Right ventricle myocardium inferior (tissue), 1 donor: ENCODE measurements at places on chromosomes 12 and 14. TPM values are rescaled to one million over a fixed set of nuclear protein-coding genes. Genes with fewer than 3 reads are reported as not detected.

The CCDC175 gene
- total RNA-seq: not detected

The FGD4 gene
- 17.4 TPM for total RNA-seq

- DNase-seq: no peak
These were observed 219.2 kb downstream of the CACNA1C start for GRCh38 chr12:2271961-2272360.

- DNase-seq: no peak
These were observed 1178.8 kb downstream of the VRK1 start for GRCh38 chr14:97975962-97976361.

- no peak for DNase-seq
These were observed 305.3 kb upstream of the OR4E1 start for GRCh38 chr14:21978999-21979314.

GRCh38 chr12:33721561-33721960 lies 281.9 kb upstream of the SYT10 start:
- DNase-seq: no peak

DNA sequence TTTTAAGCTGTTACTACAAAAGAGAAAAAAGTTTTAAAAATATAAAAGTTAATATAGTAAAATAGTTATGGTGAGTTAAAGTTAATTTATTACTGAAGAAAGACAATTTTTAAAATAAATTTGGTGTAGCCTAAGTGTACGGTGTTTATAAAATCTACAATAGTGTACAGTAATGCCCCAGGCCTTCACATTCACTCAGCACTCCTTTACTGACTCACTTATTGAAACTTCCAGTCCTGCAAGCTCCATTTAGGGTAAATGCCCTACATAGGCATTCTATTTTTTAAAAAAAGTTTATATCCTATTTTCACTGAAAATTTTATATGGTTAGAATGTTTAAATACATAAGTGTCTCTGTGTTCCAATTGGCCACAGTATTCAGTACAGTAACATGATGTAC lies 769.5 kb upstream of the NOVA1 start:
- no peak for DNase-seq

DNA sequence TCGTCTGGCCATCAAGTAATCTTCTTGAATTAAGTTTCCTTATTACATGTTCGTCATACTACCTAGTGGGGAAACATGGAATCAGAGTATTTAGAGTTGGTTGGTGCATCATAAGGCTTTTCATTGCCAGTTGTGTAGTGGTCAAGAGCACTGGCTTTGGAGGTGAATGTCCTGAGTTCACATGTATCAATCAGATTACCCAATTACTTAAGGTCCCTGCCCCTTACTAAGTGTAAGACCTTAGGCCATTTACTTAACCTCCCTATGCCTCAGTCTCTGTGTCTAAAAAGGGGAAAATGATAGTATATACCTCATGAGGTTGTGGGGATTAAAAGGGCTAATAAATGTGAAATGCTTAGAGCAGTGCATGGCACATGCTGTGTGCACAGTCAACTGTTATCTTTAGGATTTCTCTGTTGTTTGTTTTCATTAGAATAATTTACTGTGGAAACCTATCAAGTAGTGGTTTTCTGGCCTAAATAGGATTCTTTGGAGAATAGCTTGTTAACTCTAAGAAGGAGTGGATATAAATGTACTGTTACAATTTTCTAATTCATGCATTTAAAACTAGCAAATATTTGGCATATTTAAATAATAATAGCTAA lies 27.0 kb downstream of the MSRB3 start:
- no peak for DNase-seq

The TSPAN11 gene
- 1.5 TPM for total RNA-seq

The RTL1 gene
- not detected for total RNA-seq

- DNase-seq: no peak
These were observed 78.3 kb downstream of the LGMN start for GRCh38 chr14:92670160-92670559.

- DNase-seq: no peak
These were observed 5.1 kb downstream of the MBIP start for GRCh38 chr14:36315159-36315853.

The RNASE4 gene
- total RNA-seq: 11.9 TPM

The FGF23 gene
- not detected for total RNA-seq

DNA sequence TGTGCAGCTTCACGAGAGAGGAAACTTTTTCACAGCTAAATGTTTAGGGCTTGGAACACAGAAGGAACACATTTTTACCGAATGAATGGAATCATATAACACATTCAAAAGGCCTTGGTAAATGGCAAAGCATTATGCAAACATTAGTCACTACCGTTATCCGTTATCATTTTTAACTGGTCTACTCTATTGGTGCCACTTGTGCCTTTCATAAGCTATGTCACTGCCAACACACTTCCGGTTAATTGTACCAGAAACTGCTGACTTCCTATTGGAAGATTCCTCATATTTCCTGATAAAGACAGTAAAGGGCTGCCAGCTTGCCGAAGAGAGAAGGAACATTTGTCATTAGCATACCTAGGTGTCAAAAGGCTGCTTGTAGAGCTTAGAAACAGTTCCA lies 169.2 kb downstream of the APAF1 start:
- no peak for DNase-seq

DNA sequence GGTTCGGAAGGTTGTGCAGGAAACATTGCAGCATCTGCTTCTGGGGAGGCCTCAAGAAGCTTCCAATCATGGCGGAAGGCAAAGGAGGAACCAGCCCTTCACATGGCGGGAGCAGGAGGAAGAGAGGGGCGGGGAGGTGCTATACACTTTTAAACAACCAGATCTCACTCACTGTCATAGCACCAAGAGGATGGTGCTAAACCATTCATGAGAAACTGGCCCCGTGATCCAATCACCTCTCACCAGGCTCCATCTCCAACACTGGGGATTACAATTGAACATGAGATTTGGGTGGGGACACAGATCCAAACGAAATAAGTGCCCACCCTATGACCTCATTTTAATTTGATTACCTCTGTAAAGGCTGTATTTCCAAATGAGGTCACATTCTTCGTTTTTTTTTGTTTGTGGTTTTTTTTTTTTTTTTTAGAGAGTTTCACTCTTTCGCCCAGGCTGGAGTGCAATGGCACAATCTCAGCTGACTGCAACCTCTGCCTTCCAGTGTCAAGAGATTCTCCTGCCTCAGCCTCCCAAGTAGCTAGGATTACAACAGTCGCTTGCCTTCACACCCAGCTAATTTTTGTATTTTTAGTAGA lies 11.4 kb upstream of the ORAI1 start:
- no peak for DNase-seq

- DNase-seq: no peak
These were observed 50.5 kb downstream of the R3HDM2 start for GRCh38 chr12:57380300-57380699.

DNA sequence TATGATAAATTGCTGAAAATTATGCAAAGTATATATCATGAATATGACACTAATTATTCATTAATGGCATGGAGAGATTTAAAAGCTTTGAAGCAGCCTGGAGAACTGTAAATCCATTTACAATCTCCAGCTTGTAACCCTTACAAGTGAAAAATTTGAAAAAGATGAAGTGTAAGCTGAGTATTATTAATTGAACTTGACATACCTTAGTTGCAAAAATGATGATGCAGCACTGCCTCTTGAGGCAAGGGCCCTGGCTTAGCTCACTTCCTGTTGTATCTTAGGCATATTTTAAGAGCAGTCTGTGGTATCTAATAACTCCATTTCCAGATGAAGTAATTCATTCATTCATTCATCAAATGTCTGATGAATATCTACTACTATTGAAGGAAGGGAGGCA lies 158.6 kb downstream of the ANO4 start:
- DNase-seq: no peak
